ENCODE measurements at places on chromosomes 7 and 10. TPM values are rescaled to one million over a fixed set of nuclear protein-coding genes. Genes with fewer than 3 reads are reported as not detected.
A peak's percentile ranks its signal among the peaks of the same experiment; 100 is the strongest.

Gene CDK14
- 128 TPM for total RNA-seq

Gene HOXA2
- total RNA-seq = not detected

Gene NME8
- not detected for total RNA-seq

Gene CLRN3
- total RNA-seq = not detected

Gene PKD1L1
- total RNA-seq = not detected

Gene SEMA4G
- 9.2 TPM for total RNA-seq

Gene AOAH
- total RNA-seq = not detected

Gene ARHGEF5
- 9.3 TPM for total RNA-seq

Gene ARID5B
- total RNA-seq = 29.0 TPM

Gene GATA3
- 3.1 TPM for total RNA-seq

GRCh38 chr7:154881026-154881425 lies 121.9 kb downstream of the PAXIP1 start:
- H3K36me3 ChIP-seq = no peaks in the 10 kb centered on the region
- no peaks in the 10 kb centered on the region for H3K4me1 ChIP-seq
- no peak for DNase-seq
- no peak overlapping the region for H3K27ac ChIP-seq

- peaks cover 8% of the 10 kb centered on the region for H3K27me3 ChIP-seq
- H3K4me1 ChIP-seq = no peaks in the 10 kb centered on the region
- H3K27ac ChIP-seq = no peak overlapping the region
- H3K4me3 ChIP-seq = no peak overlapping the region
- no peaks in the 10 kb centered on the region for H3K36me3 ChIP-seq
- DNase-seq = no peak
Measured at GRCh38 chr7:148611692-148612091, 21.1 kb downstream of the C7orf33 start.

GRCh38 chr7:117064688-117065087 lies 111.4 kb downstream of the ST7 start:
- no peak overlapping the region for H3K4me3 ChIP-seq
- H3K36me3 ChIP-seq = no peaks in the 10 kb centered on the region
- H3K27me3 ChIP-seq = no peaks in the 10 kb centered on the region
- peaks cover 27% of the 10 kb centered on the region for H3K4me1 ChIP-seq
- no peak overlapping the region for H3K27ac ChIP-seq

DNA sequence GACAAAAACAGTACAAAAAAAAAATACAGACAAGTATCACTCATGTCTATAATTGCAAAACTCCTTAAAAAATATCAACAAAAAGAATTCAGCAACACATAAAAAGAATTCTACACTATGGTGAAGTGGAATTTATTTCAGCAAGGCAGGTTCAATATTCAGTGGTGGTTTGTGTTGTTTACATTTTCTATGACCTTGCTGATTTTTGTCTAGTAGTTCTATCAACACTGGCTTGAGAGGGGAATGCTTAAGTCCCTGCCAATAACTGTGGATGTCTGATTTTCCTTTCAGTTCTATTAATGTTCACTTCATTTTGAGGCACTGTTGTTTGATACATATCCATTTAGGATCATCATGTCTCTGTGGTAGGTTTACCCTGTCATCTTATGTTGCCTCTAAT lies 58.5 kb downstream of the CADPS2 start:
- DNase-seq = no peak
- no peak overlapping the region for H3K27ac ChIP-seq
- H3K4me3 ChIP-seq = no peak overlapping the region
- H3K36me3 ChIP-seq = peaks cover 8% of the 10 kb centered on the region

- no peaks in the 10 kb centered on the region for H3K36me3 ChIP-seq
- H3K27ac ChIP-seq = no peak overlapping the region
- H3K4me1 ChIP-seq = no peaks in the 10 kb centered on the region
Measured at GRCh38 chr7:24835643-24836042, 78.4 kb upstream of the GSDME start.

DNA sequence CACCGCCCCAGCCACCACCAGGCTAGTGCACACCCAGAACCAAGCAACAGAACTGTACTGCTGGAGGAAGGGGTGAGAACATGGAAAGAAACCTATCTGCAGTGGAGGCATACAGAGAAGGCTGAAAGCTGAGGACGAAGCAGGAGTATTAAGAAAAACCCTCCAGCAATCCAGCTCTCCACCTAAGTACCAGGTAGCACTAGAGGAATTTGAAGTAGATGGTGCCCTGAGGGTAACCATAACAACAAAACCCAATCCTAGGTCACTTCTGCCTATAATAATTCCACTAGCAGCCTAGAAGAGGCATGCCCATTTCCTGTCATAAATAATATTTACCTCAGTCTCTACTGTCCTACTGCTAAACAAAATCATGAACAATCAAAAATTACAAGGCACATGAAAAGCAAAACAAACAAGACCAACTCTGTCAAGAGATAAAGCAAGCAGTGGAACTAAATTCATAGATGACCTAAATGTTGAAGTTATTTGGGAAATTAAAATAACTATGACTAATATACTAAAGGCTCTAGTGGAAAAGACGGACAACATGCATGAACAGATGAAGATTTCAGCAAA lies 51.1 kb downstream of the HYCC1 start:
- no peak overlapping the region for H3K4me3 ChIP-seq
- no peaks in the 10 kb centered on the region for H3K36me3 ChIP-seq
- no peaks in the 10 kb centered on the region for H3K4me1 ChIP-seq
- no peaks in the 10 kb centered on the region for H3K27me3 ChIP-seq
- DNase-seq = no peak
- H3K27ac ChIP-seq = no peak overlapping the region

DNA sequence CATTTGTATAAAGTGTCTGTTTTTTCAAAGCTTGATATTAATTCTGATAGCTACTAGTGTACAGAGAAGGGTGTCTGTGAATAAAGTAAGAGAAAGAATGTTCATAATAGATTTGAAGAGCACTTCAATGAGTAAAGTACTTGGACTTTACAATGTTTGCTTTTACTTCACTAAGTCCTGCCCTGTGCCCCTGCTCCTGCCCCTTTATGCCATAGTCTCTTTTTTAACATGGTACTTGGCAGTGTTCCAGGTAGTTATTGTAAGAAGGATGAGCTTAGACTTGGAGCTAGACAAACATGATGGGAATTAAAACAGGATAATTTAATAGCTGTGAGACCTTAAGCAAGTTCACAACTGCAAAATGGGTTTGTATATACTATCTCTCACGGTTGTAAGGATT lies 41.0 kb downstream of the ZEB1 start:
- no peaks in the 10 kb centered on the region for H3K36me3 ChIP-seq
- H3K27ac ChIP-seq = no peak overlapping the region
- DNase-seq = peak; percentile 2
- no peaks in the 10 kb centered on the region for H3K4me1 ChIP-seq

GRCh38 chr7:91142743-91143142 lies 121.5 kb upstream of the FZD1 start:
- no peak overlapping the region for H3K4me3 ChIP-seq
- no peaks in the 10 kb centered on the region for H3K27me3 ChIP-seq

GRCh38 chr10:117651121-117651520 lies 108.6 kb downstream of the EMX2 start:
- H3K36me3 ChIP-seq = no peaks in the 10 kb centered on the region
- H3K27me3 ChIP-seq = peaks cover 4% of the 10 kb centered on the region
- H3K4me1 ChIP-seq = no peaks in the 10 kb centered on the region
- no peak overlapping the region for H3K4me3 ChIP-seq

DNA sequence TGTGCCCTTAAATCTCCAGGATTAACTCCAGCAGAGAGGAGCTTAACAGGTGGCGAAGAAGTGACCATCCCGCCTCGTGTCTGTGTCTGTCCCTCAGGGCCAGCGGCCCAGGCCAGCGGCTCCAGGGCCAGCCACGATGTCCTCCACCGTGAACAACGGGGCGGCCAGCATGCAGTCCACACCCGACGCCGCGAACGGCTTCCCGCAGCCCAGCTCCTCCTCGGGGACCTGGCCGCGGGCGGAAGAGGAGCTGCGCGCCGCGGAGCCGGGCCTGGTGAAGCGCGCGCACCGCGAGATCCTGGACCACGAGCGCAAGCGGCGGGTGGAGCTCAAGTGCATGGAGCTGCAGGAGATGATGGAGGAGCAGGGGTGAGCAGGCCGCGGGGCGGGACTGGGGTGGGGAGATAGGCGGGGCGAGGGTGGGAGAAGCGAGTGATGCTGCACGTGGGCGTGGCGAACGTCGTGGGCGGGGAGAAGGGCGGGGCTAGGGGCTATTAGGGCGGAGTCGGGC lies 33.3 kb downstream of the SRRM3 start:
- H3K27ac ChIP-seq = no peak overlapping the region
- no peaks in the 10 kb centered on the region for H3K4me1 ChIP-seq
- H3K27me3 ChIP-seq = peaks cover 4% of the 10 kb centered on the region
- H3K4me3 ChIP-seq = peak overlapping the region; percentile 37
- peak; percentile 90 for DNase-seq

GRCh38 chr7:93175219-93175618 lies 27.0 kb upstream of the SAMD9L start:
- DNase-seq = no peak
- H3K4me3 ChIP-seq = no peak overlapping the region
- no peaks in the 10 kb centered on the region for H3K4me1 ChIP-seq
- no peak overlapping the region for H3K27ac ChIP-seq

DNA sequence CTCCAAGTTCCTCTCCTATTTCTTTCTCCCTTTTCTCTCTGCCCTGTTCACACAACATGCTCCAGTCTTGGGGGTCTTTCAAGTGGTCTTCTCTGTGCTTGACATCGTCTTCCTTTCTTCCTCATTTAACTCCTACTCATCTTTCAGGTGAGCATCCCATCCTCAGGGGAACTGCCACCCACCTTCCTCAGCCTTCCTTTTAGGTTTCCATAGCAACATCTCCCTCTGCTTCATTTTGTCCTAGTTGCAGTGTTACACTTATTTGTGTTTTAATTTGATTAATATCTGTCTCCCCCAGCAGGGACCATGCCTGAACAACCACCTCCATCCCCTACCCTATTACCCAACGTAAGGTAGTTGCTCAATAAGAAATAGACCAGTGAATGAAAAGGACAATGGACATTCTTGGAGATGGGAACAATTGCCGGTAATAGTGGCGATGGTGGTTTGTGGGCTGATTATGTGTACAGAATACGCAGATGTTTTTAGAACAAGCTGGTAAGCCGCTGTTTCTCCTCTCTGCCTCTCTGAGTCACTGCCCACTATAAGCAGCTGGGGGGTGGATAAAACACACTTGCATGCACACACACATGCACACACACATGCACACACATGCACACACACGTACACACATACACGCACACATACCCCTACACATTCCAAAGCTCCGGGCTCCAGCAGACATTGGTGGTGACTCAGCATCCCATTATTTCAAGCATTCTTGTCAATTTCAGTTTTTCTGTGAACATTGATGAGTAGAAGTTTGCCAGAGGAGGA lies 251.6 kb downstream of the GATA3 start:
- H3K27ac ChIP-seq = no peak overlapping the region
- no peaks in the 10 kb centered on the region for H3K4me1 ChIP-seq
- H3K36me3 ChIP-seq = no peaks in the 10 kb centered on the region
- peaks cover 25% of the 10 kb centered on the region for H3K27me3 ChIP-seq
- no peak overlapping the region for H3K4me3 ChIP-seq

- no peak overlapping the region for H3K4me3 ChIP-seq
- H3K27ac ChIP-seq = no peak overlapping the region
- peaks cover 14% of the 10 kb centered on the region for H3K4me1 ChIP-seq
- no peaks in the 10 kb centered on the region for H3K36me3 ChIP-seq
Measured at GRCh38 chr7:132580277-132580676, 4.0 kb upstream of the PLXNA4 start.

GRCh38 chr10:17820943-17821342 lies 11.8 kb downstream of the MRC1 start:
- no peak overlapping the region for H3K4me3 ChIP-seq
- H3K27ac ChIP-seq = no peak overlapping the region
- H3K4me1 ChIP-seq = no peaks in the 10 kb centered on the region
- DNase-seq = no peak
- H3K36me3 ChIP-seq = no peaks in the 10 kb centered on the region
- H3K27me3 ChIP-seq = no peaks in the 10 kb centered on the region

DNA sequence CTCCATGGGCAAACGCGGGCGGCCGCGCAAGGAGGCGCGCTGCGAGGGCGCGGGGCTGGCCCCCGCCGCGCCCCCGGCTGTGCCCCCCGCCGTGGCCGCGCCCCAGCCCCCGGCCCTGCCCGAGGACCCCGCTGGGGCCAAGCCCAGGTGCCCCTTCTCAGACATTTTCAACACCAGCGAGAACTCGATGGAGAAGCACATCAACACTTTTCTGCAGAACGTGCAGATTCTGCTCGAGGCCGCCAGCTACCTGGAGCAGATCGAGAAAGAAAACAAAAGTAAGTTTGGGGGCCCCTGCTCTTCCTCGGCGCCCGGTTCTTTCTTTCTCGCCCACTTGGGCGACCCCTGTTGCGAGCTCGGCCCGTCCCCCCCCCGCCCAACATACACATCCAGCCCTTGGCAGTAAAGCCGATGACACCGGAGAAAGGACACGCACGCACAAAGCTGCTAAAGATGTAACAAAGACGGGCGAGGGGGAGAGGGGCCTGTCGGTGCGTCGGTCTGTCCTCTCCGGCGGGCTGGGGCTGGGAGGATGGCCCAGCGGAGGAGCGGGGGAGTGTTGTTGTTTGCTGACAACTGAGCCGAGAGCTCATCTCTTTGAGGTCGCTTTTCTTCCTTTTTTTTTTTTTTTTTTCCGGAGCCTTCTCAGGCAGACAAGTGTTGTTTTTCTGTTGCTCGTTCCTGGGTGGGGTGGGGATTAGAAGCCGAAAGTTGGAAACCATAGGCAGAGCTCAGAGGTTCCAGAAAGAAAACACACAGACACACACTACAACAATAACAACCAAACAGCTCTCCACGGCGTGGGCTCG lies 604 bp downstream of the MXI1 start:
- H3K4me1 ChIP-seq = peaks cover 11% of the 10 kb centered on the region
- H3K36me3 ChIP-seq = no peaks in the 10 kb centered on the region
- H3K4me3 ChIP-seq = peak overlapping the region; percentile 92

GRCh38 chr10:12500381-12501303 lies 151.3 kb downstream of the CAMK1D start:
- DNase-seq = peak; percentile 72
- H3K27me3 ChIP-seq = no peaks in the 10 kb centered on the region
- peak overlapping the region; percentile 63 for H3K27ac ChIP-seq

DNA sequence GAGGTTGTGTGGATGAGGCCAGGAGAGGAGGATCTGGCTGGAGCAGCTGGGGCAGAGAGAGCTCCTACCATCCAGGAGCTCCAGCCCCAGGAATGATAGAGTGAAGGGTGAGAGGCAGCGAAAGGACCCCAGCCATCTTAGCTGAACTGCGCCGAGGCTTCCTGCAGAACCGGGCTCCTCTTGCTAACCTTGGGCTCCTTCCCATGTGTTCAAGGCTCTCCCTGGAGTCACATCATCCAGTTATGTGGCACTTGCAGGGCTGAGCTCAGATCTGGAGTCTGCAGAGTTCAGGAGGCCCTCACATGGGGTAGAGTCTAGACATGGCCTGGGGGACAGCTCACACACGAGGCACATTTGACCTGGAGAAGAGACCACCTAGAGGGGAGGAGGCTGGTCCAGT lies 225.0 kb upstream of the ZNF32 start:
- no peak overlapping the region for H3K27ac ChIP-seq
- DNase-seq = no peak
- no peak overlapping the region for H3K4me3 ChIP-seq
- no peaks in the 10 kb centered on the region for H3K27me3 ChIP-seq
- no peaks in the 10 kb centered on the region for H3K4me1 ChIP-seq
- H3K36me3 ChIP-seq = no peaks in the 10 kb centered on the region

GRCh38 chr7:138170959-138171703 lies 94.9 kb downstream of the AKR1D1 start:
- no peak overlapping the region for H3K27ac ChIP-seq
- no peaks in the 10 kb centered on the region for H3K27me3 ChIP-seq
- H3K36me3 ChIP-seq = no peaks in the 10 kb centered on the region
- no peaks in the 10 kb centered on the region for H3K4me1 ChIP-seq

- no peak overlapping the region for H3K4me3 ChIP-seq
- DNase-seq = no peak
- no peaks in the 10 kb centered on the region for H3K36me3 ChIP-seq
- peaks cover 5% of the 10 kb centered on the region for H3K27me3 ChIP-seq
- H3K27ac ChIP-seq = no peak overlapping the region
Measured at GRCh38 chr10:44390585-44391072, 5.7 kb upstream of the CXCL12 start.
